Mesothelial cell of epicardium (in vitro differentiated cells): ENCODE measurements at places on chromosomes 2 and 18.

- DNase-seq, result no peak
Measured at GRCh38 chr2:14577843-14578242, 54.7 kb upstream of the LRATD1 start.

- no peak for DNase-seq
Measured at GRCh38 chr2:230008708-230009066, 60.0 kb downstream of the SLC16A14 start.

GRCh38 chr2:199019898-199020507 lies 437.7 kb downstream of the SATB2 start:
- DNase-seq, result no peak

GRCh38 chr2:238894226-238894949 lies 46.5 kb downstream of the TWIST2 start:
- DNase-seq, result no peak

- DNase-seq, result no peak
Measured at GRCh38 chr2:132884705-132885104, 214.7 kb upstream of the LYPD1 start.

GRCh38 chr2:112257575-112257974 lies 2.7 kb upstream of the ZC3H8 start:
- no peak for DNase-seq

DNA sequence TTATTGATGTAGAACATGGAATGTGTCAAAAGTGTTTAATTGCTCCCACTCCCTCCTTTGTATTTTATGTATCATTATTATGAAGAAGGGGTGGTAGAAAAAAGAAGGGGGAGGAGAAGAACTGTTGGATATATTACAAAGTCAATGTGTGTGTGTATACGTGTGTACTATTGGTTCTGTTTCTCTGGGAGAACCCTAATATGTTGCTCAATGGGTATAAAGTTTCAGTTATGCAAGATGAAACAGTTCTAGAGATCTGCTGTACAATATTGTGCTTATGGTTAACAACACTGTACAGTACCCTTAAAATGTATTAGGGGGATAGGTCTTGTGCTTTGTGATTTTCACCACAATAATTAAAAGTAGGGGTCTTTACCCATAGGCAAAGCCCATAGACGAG lies 58.1 kb upstream of the ZC3H15 start:
- DNase-seq, result no peak

- no peak for DNase-seq
Measured at GRCh38 chr18:45361125-45361851, 254.0 kb upstream of the SLC14A2 start.
